CD4-positive, alpha-beta T cell treated with Interleukin-2 at 100 ng/mL for 4 hours (primary cell): ENCODE measurements at places on chromosomes 3 and 15.
A peak's percentile ranks its signal among the peaks of the same experiment; 100 is the strongest.

DNA sequence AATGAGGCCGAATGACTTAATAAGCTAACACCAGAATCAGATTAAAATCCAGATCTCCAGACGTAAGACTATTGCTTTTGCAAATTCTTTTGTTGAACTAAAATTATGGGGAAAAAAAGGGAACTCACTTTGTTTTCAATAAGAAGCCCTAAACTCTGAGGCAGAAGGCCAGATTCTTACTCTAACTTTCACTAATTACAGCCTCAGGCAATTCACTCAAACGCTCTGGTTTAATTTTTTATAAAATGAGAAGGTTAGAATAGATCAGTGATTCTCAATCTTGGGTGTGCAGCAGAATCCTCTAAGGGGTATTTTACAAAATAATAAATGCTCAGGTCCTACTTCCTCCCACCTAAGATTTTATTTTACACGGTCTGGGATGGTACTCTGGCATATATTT is 38.1 kb downstream of the C3orf70 start:
- no peak for DNase-seq

GRCh38 chr3:139546772-139547171 is 7.2 kb upstream of the RBP1 start:
- DNase-seq, result no peak

DNA sequence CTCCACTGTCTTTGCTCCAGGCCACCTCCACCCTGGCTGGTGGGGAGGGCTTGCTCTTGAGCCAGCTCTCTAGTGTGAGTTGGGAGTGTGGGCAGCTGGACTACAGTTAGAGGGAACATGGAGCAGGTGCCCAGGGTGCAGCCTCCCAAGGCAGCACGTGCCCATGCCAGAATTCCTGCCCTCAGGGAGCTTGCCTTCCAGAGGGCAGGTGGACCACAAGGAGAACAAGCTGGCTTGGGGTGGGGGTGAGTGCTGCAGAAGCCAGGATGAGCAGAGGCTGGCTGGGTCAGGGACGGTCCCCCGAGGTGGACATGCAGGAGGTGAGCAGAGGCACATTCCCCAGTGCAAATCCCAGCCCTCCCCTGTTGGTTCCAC is 89.5 kb downstream of the VGLL4 start:
- no peak for DNase-seq

GRCh38 chr15:97045666-97046421 is 715.3 kb downstream of the NR2F2 start:
- no peak for DNase-seq

DNA sequence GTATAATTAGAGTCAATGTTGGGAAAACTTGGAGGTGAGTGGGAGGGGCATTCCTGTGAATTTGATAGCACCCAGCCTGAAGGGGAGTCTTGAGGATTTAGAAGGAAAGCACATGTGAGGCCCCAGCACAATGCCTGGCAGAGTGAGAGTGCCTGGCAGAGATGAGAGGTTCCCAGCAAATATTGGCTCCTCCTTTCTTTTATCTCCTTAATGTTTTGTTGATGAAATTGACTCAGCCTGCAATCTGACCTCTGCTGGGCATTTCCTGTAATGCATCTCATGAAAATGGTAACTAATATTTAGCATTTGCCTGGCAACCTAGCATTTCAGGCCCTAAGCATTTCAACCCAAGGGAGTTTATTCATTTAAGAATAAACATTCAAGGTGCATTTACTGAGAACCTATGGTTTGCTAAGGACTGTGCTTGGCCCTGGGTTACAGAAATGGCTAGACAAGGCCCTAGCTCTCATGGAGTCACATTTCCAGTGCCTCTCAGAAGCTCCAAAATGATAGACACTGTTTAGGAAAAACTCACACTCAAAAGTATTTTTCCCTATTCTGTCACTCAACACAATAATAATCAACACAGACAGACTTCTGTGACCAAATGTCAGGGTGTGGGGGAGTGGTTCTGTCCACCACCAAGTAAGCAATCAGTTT is 19.0 kb downstream of the PDHB start:
- DNase-seq, result peak; percentile 69

GRCh38 chr3:15342945-15343344 is 10.6 kb upstream of the SH3BP5 start:
- DNase-seq, result no peak

DNA sequence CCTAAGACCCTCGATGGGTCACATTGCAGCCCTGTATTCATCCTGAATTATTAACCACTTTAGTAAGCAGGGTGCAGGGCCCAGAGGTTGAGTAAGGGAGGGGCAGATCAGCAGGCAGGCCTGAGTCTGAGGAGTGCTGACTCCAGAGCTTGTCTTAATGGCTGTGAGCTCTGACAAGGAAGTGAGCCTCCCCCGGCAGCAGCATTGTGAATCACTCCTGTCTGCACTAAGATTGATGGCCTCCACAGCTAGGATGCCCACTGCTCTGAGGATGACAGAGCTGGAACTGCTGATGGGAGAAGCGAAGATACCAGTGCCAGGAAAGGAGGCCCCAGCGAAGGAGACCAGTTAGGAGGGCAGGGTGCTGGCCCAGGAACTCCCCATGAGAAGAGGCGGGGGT is 46.5 kb upstream of the CCDC174 start:
- no peak for DNase-seq

DNA sequence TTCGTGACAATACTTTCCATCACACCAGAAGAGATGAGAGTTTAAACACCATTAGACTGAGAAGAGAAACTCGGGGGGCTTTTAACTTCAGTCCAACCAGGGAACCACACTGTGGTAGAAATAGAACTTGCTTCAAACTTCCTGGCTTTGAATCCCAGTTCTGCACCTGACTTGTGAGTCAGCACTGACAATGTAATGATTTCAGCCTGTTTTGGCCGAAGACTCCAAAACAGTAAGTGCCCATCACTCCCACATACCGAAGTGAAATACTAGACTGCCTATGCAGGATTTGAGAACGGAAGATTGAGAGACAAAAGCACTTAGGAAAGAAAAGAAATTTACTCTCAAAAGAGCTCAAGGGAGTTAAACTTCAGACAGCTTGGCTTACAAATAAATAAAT is 27.0 kb downstream of the C2CD4B start:
- no peak for DNase-seq

- peak; percentile 8 for DNase-seq
Measured at GRCh38 chr3:78645628-78646310, 1122.0 kb downstream of the ROBO1 start.

GRCh38 chr3:54772051-54772450 is 155.8 kb downstream of the LRTM1 start:
- DNase-seq, result no peak

DNA sequence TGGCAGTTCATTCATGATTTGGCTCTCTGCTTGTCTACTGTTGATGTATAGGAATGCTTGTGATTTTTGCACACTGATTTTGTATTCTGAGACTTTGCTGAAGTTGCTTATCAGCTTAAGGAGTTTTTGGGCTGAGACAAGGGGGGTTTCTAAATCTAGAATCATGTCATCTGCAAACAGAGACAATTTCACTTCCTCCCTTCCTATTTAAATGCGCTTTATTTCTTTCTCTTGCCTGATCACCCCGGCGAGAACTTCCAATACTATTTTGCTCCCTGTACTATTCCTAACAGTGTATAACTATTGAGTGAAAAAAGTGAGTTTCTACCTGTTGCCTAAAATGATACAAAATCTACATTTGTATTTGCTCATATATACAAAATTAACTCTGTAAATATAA is 128.3 kb downstream of the ULK4 start:
- no peak for DNase-seq

DNA sequence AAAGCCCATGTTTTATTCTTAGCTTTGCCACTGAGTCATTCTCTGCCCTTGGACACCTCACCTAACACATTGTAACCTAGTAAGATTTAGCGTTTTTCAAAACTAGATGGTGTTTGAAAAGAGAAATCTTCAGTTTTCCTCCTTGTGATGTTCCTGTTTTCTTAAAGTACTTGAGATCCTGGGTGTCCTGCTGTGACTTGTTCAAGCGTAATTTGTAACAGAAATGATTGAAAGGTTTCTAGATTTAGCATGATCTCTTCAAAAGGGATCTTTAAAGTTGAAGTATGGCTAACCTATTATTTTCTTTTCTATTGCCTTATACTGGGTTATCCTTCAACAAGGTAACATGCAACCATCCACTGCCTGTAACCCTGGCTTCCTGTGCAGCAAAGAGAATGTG is 32.6 kb upstream of the SPATA16 start:
- no peak for DNase-seq

DNA sequence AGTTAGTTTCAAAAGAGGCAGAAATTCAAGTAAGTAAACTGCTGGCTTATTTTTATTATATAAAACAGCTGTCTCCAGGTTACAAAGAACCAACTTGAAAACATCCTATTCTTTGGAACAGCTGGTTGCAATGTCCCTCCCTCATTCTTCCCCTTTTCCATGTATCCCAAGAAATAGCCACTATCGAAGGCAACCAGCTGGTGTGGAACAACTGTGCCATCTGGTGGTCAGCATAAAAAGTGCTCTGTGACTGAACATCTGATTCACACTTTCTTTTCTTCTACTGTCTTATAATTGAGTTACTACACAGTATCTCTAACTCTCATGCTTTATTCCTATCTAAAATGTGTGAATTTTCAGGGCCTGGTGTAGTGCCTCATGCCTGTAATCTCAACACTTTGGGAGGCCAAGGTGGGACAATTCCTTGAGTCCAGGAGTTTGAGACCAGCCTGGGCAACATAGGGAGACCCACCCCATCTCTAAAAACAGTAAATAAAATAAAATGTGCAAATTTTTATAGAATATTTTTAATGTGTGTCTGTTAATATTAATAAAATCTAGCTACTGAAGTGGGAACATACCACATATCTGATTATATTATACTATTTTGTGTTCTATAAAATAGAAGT is 9.6 kb downstream of the OSBPL11 start:
- peak; percentile 48 for DNase-seq

GRCh38 chr3:129689036-129689435 is 82.6 kb upstream of the PLXND1 start:
- DNase-seq, result no peak

GRCh38 chr3:190175490-190175889 is 54.8 kb upstream of the P3H2 start:
- no peak for DNase-seq

DNA sequence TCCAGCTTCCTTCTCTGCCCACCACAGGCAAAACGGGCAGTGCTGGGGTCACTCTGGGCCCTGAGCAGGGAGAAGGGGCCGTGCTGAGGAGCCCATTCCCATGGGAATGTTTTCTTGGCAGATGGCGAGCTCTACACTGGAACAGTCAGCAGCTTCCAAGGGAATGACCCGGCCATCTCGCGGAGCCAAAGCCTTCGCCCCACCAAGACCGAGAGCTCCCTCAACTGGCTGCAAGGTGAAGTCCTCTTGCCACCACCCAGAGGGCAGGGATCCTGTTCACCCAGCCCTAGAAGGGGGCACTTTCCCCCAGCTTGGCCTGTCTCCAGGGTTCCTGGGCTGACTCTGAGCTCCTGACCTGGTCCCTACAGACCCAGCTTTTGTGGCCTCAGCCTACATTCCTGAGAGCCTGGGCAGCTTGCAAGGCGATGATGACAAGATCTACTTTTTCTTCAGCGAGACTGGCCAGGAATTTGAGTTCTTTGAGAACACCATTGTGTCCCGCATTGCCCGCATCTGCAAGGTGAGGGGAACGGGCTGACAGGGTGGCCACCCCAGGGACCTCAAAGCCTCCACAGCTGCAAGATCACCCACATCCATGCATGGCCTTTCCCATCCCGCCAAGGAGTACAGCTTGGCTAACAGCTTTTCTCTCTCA is 12.4 kb downstream of the CIB1 start:
- DNase-seq, result peak; percentile 24

DNA sequence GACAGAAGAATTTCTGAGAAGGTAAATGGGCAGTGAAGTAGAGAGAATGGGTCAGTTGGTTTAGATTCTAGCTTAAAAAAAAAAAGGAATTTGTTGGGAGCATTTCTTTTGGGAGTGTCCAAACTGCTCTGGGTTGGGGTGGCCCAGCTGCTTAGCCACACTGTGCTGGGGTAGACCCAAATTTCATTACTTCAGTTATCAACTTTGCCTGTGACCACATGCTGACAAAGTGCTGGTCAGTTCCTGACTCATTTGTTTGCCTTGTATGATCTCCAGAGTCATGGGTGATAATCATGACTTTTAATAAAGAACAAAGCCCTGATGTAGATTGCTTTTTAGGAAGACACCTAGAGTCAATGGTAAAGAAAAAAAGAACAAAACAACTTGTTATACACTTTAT is 121.5 kb upstream of the FGF7 start:
- no peak for DNase-seq

DNA sequence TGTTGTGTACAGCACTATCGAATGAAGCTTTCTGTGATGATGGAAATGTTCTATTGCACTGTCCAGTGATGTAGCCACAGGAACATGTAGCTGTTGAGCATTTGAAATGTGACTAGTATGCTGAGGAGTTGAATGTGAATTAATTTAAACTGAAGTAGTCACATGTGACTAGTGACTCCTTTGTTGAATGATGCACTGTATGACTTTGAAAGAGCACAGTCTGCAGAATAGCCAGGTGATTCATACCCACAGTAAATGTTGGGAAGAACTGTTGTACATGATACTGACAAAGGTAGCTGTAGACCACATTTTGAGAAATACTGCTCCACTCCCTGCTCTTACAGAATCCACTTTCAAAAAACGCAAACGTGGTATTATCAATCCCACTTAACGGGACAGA is 34.0 kb upstream of the ACTL6A start:
- no peak for DNase-seq

DNA sequence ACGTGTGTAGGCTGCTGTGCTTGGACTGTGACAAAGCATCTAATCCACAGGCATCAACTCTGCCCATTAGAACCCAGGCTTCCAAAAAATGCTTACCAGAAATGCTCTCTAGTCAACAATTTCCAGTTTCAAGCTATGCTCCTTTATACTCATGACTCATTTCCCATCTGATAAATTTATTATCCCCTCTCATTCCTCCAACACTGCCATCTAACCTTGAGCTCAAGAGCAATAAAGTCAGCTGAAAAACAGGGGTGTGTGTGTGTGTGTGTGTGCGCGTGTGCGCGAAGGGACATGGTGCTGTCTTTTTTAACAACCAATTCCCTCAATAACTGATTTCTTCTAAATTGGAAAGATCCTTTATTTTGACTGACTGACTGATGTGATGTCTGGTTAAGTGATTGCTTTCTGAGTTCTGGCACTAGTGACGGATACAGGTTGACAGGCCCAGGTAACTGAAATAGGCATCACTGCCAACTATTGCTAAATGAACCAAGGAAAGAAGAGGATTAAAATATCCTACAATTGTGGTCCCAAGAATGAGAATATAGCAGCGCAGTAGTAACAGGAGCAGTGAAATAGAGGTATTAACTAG is 405.5 kb downstream of the ZNF385D start:
- no peak for DNase-seq
